ENCODE measurements at places on chromosomes 7 and 10.

DNA sequence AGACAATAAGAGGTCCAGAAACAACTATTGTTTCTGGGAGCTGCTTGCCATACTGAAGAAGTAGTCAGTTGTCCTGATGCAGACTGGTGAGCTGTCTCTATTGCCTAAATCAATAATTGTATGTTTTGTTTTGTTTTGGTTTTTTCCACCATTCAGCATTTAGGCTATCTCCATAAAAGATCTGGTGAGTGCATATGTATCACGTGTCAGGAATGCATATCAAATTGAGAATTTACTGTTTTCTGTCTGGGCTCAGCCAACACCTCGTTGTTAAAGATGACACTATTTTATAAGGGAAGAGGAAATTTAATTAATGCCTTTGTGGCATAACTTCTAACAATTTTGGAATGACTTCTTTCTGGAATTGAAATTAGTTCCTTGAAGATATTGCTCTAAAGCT lies 66.2 kb downstream of the SORCS1 start:
- DNase-seq: no peak

GRCh38 chr7:115758025-115758424 lies 272.5 kb downstream of the TFEC start:
- DNase-seq: no peak

DNA sequence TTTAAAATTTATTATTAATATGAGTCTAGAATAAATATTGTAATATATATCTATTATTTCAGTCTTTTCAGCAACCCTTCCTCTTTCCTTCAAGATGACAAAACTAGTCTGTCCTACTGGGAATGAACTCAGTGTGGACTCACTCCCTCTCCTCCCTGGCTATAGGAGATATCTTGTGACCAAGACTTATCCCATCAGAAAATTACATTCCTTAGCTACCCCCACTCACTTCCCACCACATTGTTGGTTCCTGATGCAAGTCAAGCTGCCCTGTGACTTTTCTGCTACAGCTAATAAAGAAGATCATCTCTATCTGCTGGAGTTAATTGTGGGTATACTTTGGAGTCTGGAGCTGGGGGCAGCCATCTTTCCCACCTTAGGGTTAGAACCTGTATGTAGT lies 28.0 kb upstream of the MCU start:
- no peak for DNase-seq

GRCh38 chr10:35005868-35006267 lies 84.3 kb downstream of the CUL2 start:
- DNase-seq: no peak

DNA sequence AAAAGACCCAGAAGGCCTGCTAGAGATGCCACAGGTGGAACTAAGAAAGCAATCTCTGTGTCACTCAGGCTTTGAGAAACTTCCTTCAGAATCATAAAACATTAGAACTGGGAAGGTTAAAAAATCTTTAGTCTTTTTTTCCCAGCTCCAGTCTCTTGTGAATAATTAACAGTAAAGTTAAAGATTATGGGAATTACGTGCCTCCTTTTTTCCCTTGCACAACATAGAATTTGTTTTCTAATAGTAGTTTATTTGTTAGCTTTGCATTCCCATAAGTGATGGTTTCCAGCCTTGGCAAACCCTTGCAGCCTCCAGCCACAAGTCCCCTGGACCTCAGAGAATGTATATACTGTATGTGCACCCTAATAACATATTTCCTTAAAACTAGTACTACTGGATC lies 128.3 kb downstream of the TPST1 start:
- no peak for DNase-seq

DNA sequence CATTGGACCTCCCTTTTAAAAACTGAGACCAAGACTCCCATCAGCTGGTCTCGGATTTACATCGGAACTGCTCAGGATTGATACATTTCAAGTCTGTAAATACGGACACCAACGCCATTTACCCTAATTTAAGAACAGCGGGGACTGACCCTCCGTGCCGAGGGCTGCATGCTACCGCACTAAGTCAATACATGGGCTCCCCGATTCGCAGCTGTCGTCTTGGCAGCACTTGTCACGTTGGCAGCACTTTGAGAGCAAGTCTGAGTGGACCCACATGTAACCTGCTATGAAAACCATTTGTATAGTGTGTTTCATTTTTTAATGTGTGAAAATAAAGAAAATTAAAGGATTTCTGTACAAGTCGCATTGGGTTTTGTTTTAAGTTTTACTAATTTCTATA lies 83.4 kb downstream of the EZH2 start:
- DNase-seq: no peak

DNA sequence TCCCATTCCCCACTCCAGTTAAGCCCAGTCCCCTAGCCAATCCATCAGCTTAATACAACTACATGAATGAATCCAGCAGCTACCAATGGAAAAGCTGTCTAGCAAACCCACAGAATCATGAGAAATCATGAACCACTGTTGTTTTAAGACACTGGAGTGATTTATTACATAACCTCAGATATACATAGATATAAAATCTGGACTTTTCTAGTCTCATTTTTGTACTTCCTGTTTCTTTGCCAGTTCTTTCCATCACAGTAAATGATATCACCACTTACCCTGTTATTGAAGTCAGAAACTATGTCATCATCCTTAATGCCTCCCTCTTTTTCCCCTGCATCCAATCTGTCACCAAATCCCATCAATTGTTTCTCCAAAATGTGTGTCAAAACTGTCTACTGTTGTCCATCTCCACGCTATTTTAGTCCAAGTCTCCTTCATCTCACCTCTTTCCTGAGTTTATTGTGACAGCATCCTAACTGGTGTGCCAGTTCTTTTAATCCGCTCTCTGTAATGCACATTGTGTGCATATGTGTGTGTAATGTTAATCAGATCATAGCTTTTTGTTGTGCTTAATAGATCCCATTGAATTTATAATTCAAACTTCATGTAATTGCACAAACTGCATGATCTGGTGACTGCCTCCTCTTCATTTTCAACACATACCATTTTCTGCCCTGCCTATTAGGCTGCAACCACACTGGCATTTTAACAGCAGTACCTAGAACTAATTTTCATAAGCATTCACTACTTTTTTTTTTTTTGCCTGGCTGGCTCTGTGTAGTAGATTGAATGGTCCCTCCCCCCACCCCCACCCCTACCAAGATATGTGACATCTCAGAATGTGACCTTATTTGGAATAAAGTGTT lies 56.0 kb downstream of the MKLN1 start:
- no peak for DNase-seq

DNA sequence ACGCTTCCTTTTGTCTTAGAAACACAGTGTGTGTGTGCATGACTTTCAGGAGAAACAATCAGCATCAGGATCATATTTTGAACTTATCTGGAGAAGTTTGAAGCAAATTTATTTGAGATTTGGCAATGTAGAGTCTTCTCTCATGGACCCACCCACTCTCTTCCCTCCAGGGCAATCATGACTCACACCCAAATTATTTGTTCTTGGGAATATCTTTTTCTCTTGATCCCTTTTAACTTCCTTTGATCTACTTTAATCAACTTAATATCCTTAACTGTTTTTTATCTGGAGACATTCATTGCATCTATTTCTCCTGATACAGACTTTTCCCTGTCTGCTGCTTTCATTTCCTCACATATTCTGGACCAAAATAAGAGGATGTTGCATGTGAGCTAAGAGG lies 1174.3 kb downstream of the GATA3 start:
- no peak for DNase-seq

DNA sequence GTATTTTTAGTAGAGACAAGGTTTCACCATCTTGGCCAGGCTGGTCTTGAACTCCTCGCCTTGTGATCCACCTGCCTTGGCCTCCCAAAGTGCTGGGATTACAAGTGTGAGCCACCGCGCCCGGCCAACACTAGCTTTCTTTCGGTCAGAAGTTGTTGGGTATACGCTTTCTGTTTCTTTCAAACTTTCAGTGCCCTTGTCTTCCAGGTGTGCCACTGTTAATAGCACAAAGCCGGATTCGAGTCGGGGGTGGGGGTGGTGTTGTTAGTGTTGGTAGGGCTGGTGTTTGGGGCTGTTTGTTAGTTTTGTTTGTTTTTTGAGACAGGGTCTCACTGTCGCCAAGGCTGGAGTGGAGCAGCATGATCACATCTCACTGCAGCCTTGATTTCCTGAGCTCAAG lies 33.8 kb upstream of the NANOS1 start:
- DNase-seq: no peak

GRCh38 chr7:114818501-114818900 lies 103.4 kb upstream of the MDFIC start:
- DNase-seq: no peak

- no peak for DNase-seq
These were observed 16.5 kb downstream of the CREB3L2 start for GRCh38 chr7:137985253-137985896.

DNA sequence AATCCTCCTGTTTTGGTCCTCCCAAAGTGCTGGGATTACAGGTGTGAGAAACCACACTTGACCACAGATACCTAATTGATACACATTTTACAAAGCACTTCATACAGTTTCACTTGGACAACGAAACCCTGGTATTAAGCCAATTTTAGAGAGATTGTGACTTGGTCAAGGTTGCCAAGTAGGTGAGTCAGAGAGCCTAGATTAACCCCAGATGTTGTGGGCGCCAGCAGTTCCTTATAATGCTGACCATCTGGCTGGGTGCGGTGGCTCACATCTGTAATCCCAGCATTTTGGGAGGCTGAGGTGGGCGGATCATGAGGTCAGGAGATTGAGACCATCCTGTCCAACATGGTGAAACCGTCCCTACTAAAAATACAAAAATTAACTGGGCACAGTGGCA lies 4.9 kb upstream of the PHKG1 start:
- DNase-seq: no peak

DNA sequence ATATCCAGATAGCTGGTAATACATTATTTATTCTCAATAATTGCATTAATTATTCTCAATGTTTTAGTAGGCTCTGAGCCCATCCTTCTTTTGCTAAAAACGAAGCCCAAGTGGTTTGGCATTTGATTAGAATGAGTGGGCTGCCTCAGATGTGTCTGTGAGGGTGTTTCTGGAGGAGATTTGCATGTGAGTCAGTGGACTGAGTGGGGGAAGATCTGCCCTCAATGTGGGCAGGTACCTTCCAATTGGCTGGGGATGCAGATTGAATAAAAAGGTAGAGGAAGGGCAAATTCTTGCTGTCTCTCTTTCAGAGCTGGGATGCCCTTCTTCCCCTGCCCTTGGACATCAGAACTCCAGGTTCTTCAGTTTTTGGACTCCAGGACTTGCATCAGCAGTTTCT lies 290.6 kb upstream of the SMIM30 start:
- DNase-seq: no peak

GRCh38 chr10:110323503-110323902 lies 18.8 kb upstream of the SMNDC1 start:
- no peak for DNase-seq

GRCh38 chr10:42866115-42866995 lies 83.8 kb downstream of the BMS1 start:
- DNase-seq: peak; percentile 13

DNA sequence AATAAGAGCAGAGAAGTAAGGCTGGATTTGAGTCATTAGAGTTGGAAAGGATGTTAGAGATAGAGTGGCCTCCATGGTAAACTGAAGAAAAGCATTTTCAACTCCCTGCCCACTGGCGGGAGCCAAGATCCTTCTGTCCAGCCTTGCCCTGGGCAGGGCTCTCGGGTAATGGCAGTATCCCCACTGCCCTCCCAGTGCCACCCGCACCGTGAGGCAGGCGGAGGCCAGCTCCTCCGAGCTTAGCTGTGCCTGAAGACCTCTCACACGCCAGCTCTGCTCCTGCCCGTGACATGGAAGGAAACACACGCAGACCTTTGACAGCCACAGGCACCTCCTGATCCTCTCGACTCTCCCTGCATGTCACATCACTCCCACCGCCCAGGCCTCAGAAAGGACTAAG lies 22.3 kb downstream of the BCCIP start:
- DNase-seq: no peak

DNA sequence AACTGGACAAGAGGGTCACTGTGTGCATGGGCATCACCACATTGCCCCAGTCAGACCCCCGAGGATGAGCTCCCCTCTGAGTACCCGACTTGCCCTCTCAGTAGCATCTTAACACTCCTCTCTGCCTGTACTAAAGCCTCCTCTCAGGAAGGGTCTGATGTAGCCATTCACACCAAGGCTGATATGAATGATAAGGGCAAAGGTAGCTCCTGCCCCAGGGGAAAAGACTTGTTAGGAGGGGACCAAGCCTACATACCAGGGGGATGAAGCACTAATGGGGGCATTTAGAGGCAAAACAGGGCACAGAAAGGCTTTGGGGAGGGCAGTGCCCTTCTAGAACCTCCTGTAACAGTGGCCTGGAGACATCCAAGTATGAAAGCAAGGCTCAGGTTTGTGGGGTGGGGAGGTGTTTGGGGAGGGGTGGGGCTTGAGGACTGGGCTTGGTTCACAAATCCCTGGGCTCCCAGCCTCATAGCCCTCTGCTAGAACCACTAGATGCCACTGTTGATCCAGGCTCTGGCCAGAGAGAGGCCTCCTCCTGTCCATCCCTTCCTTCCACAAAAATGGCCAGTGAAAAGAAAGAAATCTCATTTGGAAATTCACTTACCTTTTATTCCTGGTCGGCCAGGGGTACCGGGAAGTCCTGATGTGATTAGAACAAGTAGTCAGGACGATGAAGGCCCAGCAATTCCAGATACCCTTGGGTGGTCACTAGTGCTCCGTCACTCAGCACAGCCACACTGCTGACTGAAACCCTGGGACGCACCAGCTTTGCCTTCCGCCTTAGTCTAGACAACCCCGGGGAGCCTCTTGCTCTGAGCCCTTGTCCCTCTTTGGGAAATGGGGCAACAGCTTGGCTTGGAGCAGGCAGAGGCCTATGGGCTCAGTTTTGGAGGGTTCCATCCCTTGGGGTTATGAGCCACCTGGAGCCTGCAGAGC lies 40.3 kb downstream of the COL17A1 start:
- DNase-seq: no peak

DNA sequence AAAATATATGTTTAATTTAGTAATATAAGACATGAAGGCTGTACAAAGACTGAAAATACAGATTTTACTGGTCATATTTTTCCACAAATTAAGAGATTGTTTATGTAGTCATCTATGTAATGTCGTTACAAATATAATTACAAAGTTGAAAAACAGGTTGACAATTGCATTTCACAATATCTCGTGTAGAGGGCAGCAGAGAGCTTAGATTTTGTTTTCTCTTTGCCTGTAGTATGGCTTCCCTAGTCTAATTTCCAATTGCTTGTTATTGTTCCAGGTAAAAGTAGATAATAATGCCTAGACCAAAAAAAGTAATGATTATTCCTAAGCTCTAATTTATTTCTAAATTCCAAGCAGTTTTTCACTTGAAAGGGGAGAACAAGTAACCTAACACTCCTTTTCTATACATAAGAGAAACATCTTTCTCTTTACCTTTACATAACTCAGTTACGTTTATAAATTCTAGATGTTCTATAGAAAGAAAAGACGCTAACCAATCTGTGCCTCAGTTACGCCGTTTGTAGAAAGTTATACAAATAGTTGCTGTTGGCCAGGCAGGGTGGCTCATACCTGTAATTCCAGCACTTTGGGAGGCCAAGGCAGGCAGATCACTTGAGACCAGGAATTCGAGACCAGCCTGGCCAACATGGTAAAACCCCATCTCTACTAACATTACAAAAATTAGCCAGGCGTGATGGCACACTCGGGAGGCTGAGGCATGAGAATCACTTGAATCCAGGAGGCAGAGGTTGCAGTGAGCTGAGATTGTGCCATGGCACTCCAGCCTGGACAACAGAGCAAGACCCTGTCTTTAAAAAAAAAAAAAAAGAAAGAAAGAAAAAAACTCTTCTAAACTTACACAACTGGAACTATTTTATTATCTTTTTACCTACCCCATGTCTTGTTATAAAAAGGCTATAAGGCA lies 30.0 kb downstream of the NET1 start:
- DNase-seq: peak; percentile 28

- DNase-seq: no peak
These were observed 1.7 kb upstream of the DIP2C start for GRCh38 chr10:691216-691615.

Data from CD8-positive, alpha-beta memory T cell (primary cell).